ENCODE measurements at places on chromosomes 6 and 20.

GRCh38 chr6:82882363-82883023 lies 183.1 kb downstream of the UBE3D start:
- no peak for DNase-seq

- DNase-seq = no peak
These were observed 123.0 kb downstream of the UTRN start for GRCh38 chr6:144408161-144408560.

GRCh38 chr20:58699623-58700107 lies 7.1 kb downstream of the NPEPL1 start:
- DNase-seq = no peak

DNA sequence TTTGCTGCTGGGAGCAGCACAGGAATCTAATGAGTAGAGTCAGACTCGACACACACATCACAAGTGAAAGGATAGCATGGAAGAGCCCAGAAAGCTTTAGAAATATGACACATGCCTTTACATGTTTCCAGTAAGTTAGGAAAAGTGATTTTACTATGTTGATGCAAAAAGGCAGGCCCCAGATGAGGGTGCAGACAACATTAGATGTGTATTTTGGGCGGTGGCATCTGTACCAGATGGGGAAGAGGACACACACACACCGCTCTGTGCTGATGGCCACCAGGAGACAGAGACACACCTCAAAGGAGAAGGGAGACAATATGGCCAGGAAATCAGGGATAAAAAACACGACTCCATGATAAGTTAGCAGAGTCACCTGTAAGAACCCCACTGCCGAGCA lies 625 bp downstream of the MAS1L start:
- no peak for DNase-seq

DNA sequence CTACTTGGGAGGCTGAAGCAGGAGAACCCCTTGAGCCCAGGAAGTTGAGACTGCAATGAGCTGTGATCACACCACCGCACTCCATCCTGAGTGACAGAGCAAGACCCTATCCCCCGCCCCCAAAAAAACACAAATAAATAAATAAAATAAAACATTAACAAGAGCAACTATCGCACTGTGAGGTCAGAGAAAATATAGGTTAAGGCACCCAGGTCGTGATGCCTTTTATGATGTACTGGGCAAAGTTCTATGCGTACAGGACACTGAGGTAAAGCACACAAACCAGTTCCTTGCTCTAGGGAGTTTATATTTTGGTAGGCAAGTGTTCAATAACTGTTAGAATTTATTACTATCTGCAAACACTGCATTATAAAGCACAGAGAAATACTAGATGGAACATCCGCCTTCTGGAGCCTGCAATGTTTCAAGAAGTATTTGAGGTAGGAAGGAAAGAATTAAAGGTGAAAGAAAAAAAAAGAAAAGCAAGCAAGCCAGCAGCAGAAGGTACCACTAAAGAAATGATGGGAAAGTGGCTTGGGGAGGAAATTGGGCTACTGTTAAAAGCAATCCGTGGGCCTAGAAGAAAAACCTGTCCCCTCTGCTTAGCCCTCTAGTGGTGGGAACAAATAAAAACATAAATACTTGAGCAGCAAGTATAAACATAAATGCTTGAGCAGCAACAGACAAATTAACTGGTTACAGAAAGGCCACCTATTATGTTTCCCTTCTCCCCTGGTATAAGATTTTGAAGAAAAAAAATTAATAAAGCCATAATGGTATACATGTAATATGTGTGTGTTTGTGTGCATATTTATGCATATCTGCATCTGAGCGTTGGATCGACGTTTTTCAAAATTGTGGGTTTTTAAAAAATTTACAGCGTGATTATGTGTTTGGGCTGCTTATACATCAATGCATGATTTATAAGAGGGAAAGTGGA lies 128.0 kb downstream of the PHACTR1 start:
- DNase-seq = no peak

GRCh38 chr6:47854971-47855370 lies 73.1 kb downstream of the OPN5 start:
- no peak for DNase-seq

GRCh38 chr6:6978731-6979130 lies 129.0 kb upstream of the RREB1 start:
- no peak for DNase-seq

GRCh38 chr6:39882531-39882899 lies 51.7 kb downstream of the MOCS1 start:
- DNase-seq = no peak

- DNase-seq = no peak
These were observed 11.0 kb upstream of the SLC22A1 start for GRCh38 chr6:160110586-160111123.

DNA sequence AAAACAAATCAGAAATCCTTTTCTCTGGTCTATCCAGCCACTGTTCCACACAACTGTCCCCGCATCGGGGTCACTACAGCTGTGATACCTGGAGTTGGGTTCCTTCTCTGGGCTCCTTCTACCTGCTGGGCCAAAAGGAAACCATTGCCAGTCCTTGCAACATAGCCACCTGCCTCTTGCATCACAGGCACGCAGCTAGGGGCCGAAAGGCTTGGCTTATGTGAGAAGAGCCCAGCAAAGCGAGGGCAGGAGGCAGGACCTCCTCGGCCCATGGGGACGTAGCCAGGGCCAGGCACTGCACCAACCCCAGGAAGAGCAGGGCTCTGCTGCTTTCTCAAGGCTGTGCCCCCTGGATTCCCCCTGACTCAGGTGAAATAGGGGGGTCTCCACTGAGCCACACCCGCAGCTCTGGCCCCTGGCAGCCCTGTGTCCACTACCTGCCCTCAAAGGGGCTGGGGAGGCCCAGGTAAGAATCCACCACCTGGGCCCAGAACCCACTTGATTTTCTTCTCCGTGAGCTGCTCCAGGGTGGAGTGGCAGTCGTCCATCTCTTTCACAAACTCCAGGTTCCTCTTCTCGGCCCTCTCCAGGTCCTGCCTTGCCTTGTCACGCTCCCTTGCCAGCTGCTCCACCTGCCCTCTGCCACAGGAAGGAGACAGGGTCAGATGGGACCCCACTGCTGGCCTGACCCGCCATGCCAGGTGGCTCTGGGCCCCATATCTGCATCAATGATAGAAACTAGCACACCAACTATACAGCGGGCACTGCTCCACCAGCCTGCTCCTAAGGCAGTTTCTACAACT lies 88.9 kb downstream of the GINS1 start:
- no peak for DNase-seq

DNA sequence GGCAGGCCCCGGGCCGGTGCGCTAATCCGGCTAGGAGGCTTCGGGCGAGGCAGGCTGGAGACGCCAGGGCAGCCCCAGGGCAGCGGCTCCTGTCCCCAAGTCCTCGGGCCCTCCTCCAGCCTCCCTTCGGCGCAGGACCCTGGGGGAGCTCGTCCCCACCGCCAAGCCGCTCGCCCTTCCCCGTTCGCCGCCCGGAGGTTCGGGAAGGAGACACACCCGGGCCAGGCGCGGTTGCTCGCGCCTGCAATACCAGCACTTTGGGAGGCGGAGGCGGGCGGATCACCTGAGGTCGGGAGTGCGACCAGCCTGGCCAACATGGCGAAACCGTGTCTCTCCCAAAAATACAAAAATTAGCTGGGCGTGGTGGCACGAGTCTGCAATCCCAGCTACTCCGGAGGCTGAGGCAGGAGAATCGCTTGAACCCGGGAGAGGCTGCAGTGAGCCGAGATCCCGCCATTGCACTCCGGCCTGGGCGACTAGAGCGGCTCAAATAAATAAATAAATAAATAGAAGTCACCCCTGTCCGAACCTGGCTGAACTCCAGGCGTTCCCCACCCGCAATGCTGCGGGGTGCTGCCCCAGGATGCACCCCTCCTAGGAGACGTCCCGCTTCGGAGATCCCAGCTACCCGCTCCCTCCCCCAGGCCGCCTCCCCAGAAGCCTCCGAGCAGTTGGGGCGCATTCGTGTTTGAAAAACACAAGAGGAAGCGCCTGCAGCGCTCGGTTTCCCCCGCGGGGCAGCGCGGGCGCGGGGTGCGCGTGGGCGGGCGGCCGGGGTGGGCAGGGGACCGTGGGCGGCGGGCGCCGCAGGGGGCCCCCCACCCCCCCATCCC lies 27.5 kb downstream of the SERPINB9 start:
- DNase-seq = no peak

GRCh38 chr20:32516583-32517517 lies 68.3 kb downstream of the NOL4L start:
- peak; percentile 94 for DNase-seq

- no peak for DNase-seq
These were observed 8.4 kb downstream of the CD40 start for GRCh38 chr20:46126440-46127056.

- no peak for DNase-seq
These were observed 125.0 kb upstream of the TSHZ2 start for GRCh38 chr20:52847029-52847660.

GRCh38 chr6:18433059-18433458 lies 45.9 kb downstream of the RNF144B start:
- DNase-seq = no peak

GRCh38 chr6:39029156-39030011 lies 19.2 kb upstream of the GLP1R start:
- peak; percentile 60 for DNase-seq

All from BE2C (cell line).